ENCODE measurements at places on chromosomes 2 and 18.

DNA sequence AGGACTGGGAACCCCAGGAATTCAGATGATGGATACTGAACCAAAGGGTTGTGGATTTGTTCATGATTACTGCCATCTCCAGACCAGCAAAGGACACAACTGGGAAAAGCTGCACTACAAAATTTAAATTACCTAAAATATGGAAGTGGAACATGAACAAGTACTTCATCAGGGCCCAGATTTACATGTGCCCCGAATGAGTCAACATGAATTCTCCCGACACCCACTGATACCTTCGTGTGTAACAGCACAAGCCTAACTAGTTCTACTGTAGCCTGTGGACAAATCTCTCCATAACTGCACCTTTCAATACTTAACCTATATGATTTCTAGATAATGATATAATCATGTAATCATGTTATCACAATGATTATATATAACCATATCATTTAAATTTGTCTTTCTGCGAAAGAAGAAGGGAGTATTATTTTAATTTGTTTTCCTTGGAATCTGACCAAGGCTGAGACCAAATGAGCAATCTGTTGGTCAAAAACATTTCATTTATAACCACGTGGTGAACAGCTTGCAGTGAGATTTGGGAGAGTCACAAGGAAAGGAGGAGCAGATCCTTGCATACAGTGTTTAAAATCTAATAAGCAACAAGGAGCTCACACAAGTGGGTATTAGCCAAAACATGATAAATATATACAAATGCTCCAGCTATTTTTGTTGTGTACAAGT is 70.5 kb downstream of the CACNB4 start:
- DNase-seq: no peak

DNA sequence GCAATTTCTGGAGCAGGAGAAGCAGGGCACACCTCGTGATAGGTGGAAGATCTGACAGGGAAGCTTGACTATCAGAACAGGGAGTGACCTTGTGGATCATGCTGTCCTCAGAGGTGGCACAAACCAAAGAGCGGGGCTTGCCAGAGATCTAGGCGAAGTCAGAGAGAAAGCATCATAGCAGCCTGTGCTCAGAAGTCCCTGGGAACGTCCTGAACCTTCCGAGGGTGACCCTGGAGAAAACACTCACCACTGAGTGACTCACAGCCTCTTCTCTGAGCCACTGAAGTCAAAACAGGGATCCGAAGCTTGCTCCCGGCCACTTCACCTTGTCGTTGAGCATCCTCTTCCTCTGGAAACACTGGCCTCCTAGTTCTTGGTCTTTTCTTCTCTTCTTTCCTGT is 56.7 kb downstream of the IL1R2 start:
- no peak for DNase-seq

GRCh38 chr2:98333922-98334321 is 12.3 kb upstream of the CNGA3 start:
- DNase-seq: no peak

DNA sequence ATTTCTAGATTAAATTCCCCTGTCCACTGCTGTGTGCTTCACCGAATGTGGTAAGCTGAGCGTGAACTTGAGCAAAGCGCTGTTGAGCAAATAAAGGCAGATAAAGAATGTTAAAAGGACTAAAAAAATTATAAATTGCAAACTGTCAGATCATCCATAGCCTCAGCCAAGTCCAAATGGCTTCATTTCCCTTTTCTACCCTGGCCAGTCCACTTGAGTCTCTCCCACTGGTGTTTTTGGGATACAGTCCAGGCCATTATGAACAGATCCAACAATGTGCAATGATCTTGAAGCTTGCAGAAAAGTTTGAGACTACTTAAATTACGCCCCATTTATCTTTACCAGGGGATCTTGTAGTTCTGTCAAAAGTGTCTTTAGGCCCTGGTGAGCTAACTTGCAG is 254.6 kb upstream of the PIK3C3 start:
- DNase-seq: no peak

- DNase-seq: no peak
These were observed 100.0 kb upstream of the CXCR4 start for GRCh38 chr2:136217996-136218395.

DNA sequence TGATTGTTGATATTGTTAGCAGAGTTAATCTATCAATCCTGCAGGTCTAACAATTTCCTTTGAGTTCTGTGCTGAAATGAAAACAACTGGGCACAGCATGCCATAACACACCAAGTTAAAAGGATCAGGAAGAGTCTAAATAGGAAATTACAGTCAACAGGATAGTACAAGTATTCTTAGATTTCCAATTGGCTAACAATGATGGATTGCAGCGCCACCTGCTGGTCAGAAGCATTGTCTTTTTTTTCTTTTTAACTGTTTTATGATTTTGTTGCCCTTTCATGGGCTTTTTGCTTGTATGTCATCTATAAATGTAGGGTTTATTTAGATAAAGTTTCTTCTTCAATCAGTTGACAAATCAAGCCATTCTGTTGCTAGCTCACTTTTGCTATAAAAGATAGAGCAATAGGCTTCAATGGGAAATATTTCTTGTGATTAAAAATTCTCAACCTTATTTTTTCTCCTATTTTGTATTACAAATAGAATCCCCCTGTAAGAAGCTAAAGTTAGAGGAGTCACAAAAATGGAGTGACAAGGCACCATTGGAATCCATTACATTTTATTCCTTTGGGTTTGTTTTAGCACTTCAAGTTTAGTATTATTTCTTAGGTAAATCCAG is 40.8 kb upstream of the RPRM start:
- DNase-seq: no peak
